M059J (cell line): ENCODE measurements at places on chromosomes 4 and X. TPM values are rescaled to one million over a fixed set of nuclear protein-coding genes. Genes with fewer than 3 reads are reported as not detected.
A peak's percentile ranks its signal among the peaks of the same experiment; 100 is the strongest.

DNA sequence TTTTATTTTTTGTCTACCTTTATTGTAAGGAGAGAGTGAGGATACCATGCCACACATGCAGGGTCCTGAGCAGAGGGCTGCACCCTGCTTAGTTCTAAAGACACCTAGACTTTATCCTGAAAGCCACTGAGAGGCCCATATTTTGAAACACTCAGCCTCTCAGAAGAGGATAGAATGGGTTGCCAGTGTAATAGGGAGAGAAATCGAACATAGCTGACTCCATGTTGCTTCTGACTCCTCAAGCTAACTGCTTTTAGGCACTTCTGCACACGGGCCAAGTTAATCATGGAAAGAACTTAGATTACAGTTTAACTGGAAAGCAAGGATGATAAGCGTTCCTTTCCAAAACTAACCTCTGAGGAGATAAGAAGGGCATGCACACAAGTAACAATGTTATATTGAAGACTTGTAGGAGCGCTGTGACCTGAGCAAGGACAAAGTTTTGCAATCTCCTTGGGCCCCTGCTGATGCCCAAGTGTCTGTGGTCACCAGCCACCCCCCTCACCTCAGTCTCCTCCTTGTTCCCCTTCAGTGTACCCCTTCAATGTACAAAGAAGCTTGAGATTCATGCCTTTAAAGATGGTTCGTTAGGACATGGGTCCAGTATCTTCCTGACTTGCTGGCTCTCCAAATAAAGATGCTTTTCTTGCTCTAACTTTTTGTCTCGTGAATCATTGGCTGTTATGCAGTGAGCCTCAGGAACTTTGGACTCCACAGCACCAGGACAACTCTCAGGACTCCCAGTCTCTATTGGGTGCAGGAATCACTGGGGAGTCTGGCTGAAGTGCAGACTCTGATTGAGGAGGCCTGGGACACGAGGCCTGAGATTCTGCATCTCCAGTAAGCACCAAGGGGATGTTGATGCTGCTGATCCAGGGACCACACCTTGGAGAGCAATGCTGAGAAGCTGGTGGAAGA lies 25.4 kb upstream of the CD99 start:
- no peak for DNase-seq

- peak; percentile 29 for DNase-seq
Observed at GRCh38 chrX:43836435-43837184, 45.6 kb downstream of the MAOB start.

GRCh38 chr4:181855307-181855706 lies 387.9 kb upstream of the TENM3 start:
- DNase-seq: no peak

DNA sequence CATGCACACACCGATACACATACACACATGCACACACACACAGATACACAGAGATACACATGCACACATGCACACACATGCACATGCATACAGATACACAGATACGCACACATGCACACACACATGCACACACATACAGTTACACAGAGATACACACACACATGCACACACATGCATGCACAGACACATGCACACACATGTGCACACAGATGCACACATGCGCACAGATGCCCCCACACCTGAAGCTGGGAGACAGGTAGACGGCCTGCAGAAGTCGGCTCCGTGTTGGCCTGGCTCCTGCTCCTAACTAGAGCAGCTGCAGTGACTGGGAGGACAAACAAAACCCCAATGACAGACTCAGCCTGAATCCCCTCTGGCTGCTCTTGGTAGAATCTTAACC lies 46.8 kb downstream of the PSAPL1 start:
- DNase-seq: no peak

DNA sequence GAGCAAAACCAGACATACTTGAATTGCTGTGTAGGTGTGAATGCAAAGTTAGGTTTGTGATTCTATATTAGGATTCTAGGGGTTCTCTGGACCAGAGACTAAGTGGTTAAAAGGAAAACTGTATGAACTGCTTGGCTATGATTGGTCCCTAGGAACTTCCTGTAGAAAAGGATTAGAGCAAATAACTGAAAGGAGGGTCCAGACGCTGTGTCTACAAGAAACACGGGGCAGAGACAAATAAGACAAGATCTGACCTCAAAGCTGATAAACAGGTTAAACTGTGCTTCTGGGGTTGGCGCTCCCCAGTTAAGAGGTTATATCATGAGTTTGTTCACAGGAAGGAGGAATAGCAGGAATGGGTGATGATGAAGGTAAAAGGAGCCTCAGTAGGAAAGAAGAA lies 183.6 kb downstream of the MGST2 start:
- no peak for DNase-seq

GRCh38 chrX:4642114-4642513 lies 928.7 kb upstream of the PRKX start:
- DNase-seq: no peak

GRCh38 chrX:102934624-102935023 lies 2.4 kb upstream of the RAB40AL start:
- DNase-seq: peak; percentile 34

- peak; percentile 29 for DNase-seq
Observed at GRCh38 chr4:185396724-185397385, at the start of gene ANKRD37. TSS of gene ANKRD37 (plus strand) at chr4:185396841. CDS start at chr4:185396924, 83 bp downstream.

DNA sequence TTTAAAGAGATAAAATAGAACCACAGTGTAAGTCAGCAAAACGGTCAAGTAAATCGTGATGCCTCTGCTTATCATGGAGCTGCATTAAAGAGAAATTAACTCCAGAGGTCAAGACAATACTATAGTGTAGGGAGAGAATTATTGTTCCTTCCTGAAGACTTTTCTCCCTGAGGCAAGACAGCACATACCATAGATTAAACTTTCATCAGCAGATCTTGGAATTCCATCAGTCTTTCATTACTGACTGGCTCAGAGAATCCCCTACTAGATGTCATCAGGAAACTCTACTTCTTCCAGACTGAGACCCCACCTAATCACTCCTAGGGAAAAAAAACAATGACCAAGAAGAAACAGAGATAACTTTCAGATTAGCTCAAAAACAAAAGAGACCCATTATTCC lies 131.3 kb downstream of the NSUN7 start:
- DNase-seq: no peak

DNA sequence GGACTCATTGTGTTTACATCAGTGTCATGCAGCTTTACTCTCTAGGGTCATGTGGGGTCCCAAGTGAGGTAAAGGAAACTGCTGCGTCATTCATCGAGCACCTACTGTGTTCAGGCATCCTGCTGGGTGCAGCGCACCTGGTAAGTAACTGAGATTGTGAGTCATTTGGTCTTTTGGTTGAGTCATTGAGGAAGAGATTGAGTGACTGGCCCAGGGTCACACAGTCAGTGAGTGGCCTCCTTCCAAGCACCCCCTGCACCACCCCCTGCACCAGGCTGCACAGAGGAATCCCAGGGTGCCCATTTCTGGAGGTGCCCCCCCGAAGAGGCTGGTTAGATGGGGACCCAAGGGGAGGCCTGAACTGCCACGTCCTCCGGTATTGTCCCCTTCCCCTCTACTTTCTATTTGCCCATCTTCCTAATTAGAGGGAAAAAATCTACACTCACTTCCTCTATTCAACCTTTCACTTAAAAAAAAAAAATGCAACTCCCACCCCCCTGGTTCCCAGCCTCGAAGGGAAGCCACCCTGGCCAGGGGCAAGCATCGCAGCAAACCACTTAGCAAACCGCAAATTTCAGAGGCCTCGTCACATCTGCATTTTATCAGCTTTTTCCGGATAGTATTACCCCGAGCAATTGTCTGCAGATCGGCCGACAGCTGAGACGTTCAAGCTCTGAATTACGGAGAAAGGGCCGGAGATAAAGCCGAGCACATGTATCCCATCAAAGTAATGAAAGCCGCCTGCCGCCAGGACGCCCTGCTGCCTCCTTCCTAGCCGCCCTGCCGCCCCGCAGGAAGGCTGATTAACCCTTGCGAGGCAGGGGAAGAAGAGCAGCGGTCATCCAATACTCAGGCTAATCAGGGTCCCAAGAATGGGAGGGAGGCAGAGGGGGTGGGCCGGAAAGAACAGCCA lies 96.3 kb upstream of the MSX1 start:
- DNase-seq: peak; percentile 50

FRAS1 gene
- total RNA-seq: 0.02 TPM in 1 of 2 replicates, not detected in the other

EPHA5 gene
- 6.7 and 9.6 TPM in 2 replicates for total RNA-seq

SMIM10 gene
- 12.6 and 13.4 TPM in 2 replicates for total RNA-seq
